ENCODE measurements at places on chromosomes 3 and 15. TPM values are rescaled to one million over a fixed set of nuclear protein-coding genes. Genes with fewer than 3 reads are reported as not detected.

- no peak for DNase-seq
Observed at GRCh38 chr3:105246536-105246935, 120.2 kb upstream of the ALCAM start.

- no peak for DNase-seq
Observed at GRCh38 chr15:87757084-87757483, 499.5 kb downstream of the NTRK3 start.

- DNase-seq = no peak
Observed at GRCh38 chr3:31790193-31791089, 190.6 kb downstream of the OSBPL10 start.

- DNase-seq = no peak
Observed at GRCh38 chr3:184479426-184480126, 82.0 kb upstream of the EPHB3 start.

MYZAP gene
- total RNA-seq = 23.0 TPM

C15orf62 gene
- 2.0 TPM for total RNA-seq

DNA sequence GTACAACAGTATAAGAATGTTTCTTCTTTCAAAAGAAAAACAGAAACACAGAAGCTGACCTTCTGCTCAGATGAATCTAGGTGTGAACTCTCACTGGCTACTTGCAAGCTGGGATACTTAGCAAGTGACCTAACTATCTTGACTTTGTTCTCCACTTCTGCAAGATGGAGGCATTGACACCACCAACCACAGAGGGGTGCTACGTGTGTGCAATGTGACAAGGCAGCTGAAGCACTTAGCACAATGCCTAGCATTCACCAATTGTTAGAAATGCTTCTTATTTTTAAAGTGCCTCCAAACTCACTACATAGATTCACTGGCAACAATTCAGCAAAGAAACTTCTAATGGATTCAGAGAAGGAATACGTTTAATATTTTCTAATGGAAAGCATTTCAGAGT lies 331.4 kb upstream of the WNT5A start:
- no peak for DNase-seq

- no peak for DNase-seq
Observed at GRCh38 chr3:150106740-150107428, 136.2 kb upstream of the PFN2 start.

SHF gene
- 9.7 TPM for total RNA-seq

DNA sequence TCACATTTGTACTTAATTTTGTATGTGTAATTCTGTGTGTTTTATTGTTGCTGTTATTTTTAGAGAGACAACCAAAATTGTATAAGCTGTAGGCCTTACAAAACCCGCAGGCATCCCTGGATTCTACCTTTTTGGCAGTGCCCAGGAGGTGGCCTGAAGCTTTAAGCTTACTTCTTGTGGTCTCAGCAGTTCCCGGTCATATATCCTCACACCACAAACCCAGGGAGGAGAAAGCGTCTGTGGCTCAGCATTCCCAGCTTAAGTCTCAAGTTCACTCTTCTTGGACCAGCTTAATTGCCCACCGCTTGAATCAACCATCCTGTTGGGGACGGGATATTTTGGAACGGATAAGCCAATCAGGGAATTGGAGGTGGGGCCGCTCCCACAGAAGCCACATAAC lies 36.7 kb downstream of the C2CD4A start:
- DNase-seq = no peak

DNA sequence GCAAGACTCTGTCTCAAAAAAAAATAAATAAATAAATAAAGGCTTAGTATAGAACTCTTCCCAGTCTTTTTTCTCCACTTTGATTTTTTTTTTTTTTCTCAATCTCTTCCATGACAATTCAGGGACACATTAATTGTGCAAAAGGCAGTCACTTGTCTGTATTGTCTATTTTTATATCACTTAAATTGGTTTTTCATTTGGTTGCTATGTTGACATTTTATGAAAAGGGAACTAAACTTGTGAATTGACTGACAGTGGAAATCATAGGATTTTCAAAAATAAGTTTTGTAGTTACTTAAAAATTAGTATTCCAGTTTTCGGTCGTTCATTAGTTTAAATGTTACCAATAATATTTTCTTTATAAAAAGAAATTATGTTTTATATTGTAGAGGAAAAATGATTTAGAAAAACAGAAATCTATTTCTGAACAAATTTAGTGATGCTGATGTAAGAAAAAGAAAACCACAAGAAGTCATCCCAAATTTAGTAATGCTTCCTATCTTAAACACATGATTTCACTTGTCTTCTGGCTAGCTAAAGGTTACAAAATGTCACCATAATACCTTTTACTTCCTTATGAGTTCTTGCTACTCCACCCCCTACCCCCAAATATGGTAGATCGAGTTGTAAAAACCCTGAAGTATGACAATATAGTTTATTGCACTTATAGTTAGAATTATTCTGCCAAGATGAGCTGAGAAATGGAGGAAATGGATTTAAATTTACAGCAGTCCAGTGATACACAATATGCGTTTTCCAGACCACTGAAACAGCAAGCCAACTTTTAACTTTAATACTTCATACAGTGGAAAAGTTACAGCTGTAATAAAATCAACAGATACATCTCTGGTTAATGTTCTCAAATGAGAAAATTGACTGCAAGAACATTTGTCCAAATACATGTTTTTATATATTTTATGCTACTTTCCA lies 37.0 kb downstream of the PPARG start:
- DNase-seq = no peak

GRCh38 chr3:182671942-182672341 lies 121.4 kb upstream of the ATP11B start:
- no peak for DNase-seq

SPATA12 gene
- not detected for total RNA-seq

ADAMTSL3 gene
- total RNA-seq = 1.8 TPM

SCAMP5 gene
- total RNA-seq = 7.5 TPM

GRCh38 chr15:57284535-57284934 lies 91.8 kb upstream of the CGNL1 start:
- no peak for DNase-seq

DNA sequence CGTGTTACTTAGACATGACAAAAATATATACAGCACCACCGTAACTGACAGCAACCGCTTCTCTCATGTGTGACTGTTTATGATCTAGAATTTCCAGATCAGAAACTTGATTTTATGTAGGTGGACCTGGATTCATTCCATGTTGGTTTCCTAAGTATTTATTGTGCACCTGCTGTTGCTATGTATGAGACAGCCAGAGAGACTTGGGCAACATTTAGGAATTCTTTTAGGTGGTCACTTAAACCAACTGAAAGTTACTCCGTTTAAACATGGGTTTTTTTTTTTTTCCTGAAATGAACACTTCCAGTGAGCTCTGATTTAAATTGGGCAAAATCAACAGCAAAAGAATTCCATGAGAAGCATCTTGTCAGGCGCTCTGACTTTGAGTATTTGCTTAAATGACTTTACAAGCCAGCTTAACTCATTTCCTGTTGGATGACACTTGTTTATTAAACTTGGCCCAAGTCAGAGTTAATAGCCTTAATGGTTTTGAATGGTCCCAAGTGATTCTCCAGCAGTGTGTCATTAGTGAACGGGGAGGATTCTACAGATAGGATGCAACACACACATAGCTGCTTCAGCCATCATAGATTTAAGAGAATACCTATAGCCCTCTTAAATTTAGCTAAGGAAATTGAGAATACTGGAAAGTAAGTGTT lies 31.8 kb downstream of the MITF start:
- no peak for DNase-seq

DNA sequence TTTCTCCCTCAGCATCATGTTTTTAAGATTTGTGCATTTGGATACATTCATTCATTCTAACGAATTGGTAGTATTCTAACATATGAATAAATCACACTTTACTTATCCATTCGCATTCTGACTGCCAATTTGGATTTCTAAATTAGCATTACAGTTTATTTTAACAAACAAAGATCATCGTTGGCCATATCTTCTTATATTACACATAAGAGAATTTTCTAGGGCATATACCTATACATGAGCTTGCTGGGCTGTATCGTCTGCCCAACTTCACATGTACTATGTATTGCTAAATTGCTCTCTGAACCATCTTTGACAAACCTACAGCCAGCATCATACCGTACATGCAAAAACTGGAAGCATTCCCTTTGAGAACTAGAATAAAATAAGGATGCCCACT lies 265.8 kb upstream of the PPP2R3A start:
- no peak for DNase-seq

GRCh38 chr3:126982471-126983175 lies at the start of gene PLXNA1:
Gene PLXNA1, plus strand, starts transcription at chr3:126983115. Its CDS starts 5,479 bp downstream, at chr3:126988594.
- no peak for DNase-seq

VPS18 gene
- 25.0 TPM for total RNA-seq

NR2E3 gene
- total RNA-seq = 2.9 TPM

FBXL2 gene
- 7.7 TPM for total RNA-seq

- DNase-seq = no peak
Observed at GRCh38 chr3:41317718-41318117, 118.4 kb downstream of the CTNNB1 start.

GRCh38 chr15:63189941-63190768 lies 749 bp downstream of the RAB8B start:
- no peak for DNase-seq

- no peak for DNase-seq
Observed at GRCh38 chr3:16102187-16102561, 72.3 kb upstream of the GALNT15 start.

- no peak for DNase-seq
Observed at GRCh38 chr15:45993508-45993907, 358.7 kb downstream of the SQOR start.

RLBP1 gene
- total RNA-seq = not detected

DNA sequence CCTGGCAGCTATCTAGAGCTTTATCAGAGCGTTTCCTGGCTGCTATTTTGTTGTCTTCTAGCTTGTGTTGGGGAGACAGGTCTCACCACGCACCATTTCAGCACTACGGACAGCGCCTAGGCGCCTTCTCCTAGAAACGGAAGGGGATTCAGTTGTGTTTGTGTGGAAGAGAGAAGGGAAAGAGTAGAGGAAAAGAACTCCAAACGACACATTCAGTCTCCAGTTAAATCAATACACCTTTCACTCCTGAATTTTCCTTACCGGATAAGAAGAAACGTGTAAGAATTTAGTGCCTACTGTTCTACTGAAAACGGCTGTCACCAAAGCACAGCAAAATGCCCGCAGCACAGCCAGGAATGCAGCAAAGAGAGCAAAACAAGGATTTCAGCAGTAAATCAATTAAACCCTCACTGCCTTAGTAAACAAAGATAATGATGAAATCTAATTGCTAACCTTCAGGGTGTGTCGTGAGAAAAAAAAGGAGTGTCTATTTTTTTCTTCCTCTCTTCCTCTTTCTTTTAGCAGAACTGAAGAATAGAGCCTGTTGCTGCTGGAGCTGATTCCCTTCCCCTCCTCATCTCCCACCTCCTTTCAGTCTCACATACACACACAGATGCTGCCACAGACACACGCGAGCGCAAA lies 412 bp upstream of the CTXN2 start:
- no peak for DNase-seq

DNA sequence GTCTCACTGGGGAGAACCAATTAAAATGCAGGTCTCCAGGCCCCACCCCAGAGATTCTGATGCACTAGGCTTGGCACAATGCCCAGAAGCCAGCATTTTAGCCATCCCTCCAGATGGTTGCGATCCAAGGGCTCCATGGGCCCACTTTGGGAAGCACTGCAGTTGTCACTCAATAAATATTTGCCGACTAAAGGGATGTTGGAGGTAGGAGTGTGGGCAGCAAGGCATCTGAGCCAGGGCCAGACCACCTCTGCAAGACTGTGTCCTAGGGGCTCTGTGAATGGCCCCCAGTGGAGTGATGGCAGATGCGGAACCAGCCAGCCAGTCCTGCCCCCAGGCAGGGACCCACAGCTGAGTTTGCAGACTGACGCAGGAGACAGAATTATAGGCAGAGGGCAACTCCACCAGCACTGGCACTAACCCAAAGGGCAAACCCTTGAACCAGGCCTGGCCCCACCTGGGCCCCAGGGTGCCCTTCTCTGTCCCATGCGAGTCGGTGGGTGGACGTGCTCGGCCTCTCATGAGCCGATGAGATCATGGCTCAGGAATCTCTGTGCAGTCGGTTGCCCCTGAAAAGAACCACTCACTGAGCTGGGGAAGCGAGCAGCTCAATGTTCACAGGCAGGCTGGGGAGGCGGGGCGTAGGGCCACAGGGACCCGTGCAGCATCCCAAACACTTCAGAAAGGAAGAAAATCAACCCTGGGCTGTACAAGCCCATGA lies 49.7 kb downstream of the SEMA5B start:
- no peak for DNase-seq

GRCh38 chr15:85154061-85154460 lies 172.4 kb downstream of the PDE8A start:
- DNase-seq = no peak

DNA sequence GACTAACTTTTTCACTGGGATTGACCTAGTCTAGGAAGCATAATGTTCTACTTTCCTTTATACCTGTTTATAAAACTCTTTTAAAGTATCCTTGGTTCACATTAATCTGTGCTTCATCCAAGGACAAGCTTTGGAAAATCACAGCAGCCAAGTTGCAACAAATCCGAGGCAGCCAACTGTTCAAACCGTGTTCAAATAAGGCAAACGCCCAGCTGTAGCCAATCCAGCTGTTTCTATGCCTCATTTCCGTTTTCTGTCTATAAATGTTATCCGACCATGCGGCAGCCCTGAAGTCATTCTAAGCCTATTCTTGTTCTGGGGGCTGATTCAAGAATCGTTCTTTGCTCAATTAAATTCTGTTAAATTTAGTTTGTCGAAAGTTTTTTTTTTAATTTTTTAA lies 78.3 kb downstream of the FMN1 start:
- DNase-seq = no peak

GPR156 gene
- 0.64 TPM for total RNA-seq

- DNase-seq = no peak
Observed at GRCh38 chr15:55194256-55194655, 2.5 kb downstream of the RSL24D1 start.

GRCh38 chr3:55609230-55609827 lies 122.2 kb upstream of the WNT5A start:
- DNase-seq = no peak

ACOX2 gene
- 17.6 TPM for total RNA-seq

SLC22A14 gene
- total RNA-seq = not detected

GRCh38 chr15:75058127-75058905 lies 34.9 kb downstream of the PPCDC start:
- DNase-seq = no peak

GRCh38 chr15:40953713-40954074 lies 423 bp downstream of the CHAC1 start:
- no peak for DNase-seq

BCL2A1 gene
- total RNA-seq = 12.6 TPM

- DNase-seq = no peak
Observed at GRCh38 chr3:148044151-148044550, 635.0 kb downstream of the ZIC1 start.

DNA sequence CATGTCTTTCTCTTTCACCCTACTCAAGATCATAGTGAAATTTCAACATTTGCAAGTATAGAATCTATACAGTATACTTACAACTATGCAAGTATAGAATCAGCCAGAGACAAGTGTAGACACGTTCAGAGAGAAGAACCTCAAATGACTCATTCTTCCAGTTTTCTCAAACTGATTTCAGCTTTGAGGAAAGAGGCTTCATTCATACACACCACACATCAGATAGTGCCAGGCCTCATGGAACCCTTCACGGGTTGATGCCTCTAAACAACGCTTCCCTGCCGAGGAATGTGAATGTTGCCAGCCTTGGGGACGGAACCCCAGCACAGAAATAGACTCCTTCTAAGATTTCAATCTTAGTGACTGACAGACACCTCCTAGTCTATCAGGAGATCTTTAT lies 135.7 kb downstream of the FOXP1 start:
- DNase-seq = no peak

All from breast epithelium (tissue), 4 donors.